Effector memory CD8-positive, alpha-beta T cell (primary cell): ENCODE measurements at places on chromosomes 11 and 22.

- DNase-seq, result no peak
Measured at GRCh38 chr11:73539506-73540084, 58.3 kb downstream of the FAM168A start.

- no peak for DNase-seq
Measured at GRCh38 chr11:110074499-110074898, 18.7 kb upstream of the ZC3H12C start.

DNA sequence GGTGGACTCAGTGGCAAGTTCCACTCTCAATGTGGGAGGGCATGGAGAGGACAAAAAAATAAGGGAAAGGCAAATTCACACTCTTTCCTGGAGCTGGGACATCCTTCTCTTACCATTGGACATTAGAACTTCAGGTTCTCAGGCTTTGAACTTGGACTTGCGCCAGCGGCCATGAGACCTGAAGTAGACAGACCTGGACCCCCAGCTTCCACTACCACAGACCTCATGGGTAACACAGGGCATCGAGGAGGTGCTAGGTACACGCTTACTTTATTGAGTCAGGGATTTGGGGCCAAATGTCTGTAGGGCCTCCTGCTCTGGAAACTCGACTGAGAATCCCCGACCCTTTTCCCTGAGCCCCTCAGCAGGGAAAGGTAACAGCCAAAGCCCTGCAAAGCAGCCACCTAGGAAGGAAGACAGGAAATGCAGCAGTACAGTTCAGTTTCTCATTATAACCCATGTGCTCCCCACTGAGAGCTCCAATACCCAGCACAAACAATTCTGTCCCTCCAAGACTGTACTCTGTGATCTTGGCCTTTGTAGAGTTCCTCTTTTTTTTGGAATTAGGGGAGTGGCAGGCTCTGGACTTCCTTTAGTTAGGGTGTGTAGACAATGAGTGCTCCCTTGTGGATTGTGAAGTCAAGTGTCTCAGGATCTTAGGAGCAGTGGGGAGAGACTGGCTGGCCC is 5.7 kb downstream of the CHRNA10 start:
- DNase-seq, result no peak

- no peak for DNase-seq
Measured at GRCh38 chr22:23682827-23683355, 7.9 kb upstream of the RGL4 start.

GRCh38 chr11:44809283-44809682 is 82.5 kb downstream of the TSPAN18 start:
- no peak for DNase-seq

GRCh38 chr22:27959335-27960090 is 40.5 kb upstream of the PITPNB start:
- no peak for DNase-seq

- no peak for DNase-seq
Measured at GRCh38 chr11:116473790-116474346, 298.9 kb downstream of the BUD13 start.

DNA sequence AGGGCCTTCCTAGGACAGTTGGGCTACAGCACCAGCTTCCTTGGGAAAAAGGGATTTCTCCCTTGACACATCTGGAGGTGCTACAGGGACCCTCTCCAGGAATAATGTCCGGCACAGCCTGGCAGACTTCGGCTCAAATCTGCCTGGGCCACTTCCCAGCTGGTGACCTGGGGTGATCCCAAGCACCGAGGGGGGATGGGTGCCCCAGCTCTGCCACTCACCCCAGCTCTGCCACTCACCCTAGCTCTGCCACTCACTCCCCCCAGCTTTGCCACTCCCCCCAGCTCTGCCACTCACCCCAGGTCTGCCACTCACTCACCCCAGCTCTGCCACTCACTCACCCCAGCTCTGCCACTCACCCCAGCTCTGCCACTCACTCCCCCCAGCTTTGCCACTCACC is 9.9 kb downstream of the OSBPL5 start:
- no peak for DNase-seq
